T-helper 17 cell (primary cell): ENCODE measurements at places on chromosomes 3 and 15.

GRCh38 chr3:184748219-184749135, 36.6 kb upstream of the MAGEF1 start:
- no peak for DNase-seq

DNA sequence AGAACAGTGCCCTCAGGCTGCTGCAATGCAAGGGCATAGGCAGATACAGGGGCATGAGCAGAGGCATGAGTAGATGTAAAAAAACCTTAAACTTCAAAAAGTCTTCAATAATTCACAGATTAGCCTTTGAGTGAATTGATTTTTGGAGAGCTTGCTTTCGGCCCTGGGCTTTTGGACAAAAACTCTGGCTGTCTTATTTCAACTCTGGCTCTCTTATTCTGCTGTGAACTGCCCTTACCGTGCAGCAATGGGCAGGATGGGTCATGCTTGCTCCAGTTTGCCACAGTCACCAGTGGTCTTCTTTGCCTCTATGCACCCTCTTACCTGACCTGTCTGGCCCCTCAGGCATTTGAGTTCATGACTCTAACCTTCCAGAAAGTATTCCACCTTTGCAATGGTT, 555.7 kb downstream of the MAGI1 start:
- no peak for DNase-seq

DNA sequence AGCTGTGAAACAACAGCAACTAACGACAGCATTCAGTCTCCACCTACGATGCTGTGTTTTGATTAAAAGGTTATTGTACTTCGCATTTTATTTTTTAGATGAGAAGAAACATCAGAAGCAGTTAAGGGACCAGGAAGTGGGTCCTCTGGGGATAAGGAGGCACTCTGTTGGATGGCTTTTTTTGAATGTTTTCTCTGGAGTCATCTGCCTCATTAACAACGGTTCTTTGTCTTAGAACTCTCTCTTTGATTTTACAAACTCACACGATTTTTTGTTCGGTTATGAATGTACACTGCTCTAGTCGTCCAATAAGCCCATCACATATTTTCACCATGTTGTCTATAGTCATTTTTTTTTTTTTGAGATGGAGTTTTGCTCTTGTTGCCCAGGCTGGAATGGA, 36.0 kb upstream of the ARPIN start:
- DNase-seq = no peak

- no peak for DNase-seq
Observed at GRCh38 chr3:155153242-155154186, 73.4 kb downstream of the MME start.

- DNase-seq = no peak
Observed at GRCh38 chr15:59587085-59587826, 24.3 kb upstream of the GCNT3 start.

DNA sequence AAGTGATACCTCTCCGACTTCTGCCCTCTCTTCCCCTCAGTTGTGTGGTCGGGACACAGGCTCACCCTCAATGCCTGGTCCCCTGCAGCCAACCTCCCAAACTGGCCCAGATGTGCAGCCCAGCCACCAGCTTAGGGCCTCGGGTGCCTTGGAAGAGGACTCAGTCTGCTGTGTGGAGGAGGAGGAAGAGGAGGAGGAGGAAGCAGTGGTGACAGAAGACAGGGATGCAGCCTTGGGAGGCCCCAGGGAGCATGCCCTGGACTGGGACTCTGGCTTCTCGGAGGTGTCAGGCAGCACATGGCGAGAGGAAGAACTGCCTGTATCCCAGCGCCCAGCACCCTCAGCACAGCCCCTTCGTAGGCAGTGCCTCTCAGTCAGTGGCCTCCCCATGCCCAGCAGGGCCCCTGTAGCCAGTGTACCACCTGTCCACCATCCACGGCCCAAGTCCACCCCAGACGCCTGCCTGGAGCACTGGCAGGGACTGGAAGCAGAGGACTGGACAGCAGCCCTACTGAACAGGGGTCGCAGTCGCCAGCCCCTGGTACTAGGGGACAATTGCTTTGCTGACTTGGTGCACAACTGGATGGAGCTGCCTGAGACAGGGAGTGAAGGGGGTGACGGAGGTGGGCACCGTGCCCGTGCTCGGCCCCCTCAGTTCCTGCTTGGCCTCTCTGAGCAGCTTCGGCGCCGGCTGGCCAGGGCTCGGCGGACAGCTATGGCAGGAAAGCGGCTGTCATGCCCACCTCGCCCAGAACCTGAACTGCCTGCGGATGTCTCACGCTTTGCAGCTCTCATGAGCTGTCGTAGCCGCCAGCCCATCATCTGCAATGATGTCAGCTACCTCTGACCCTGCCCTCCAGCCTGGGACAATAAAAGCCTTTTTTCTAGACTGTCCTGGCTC, 1.3 kb downstream of the INKA1 start:
- no peak for DNase-seq

- no peak for DNase-seq
Observed at GRCh38 chr15:59436774-59437141, 1.2 kb upstream of the FAM81A start.

GRCh38 chr15:90572893-90573292, 43.2 kb downstream of the CRTC3 start:
- no peak for DNase-seq

- DNase-seq = no peak
Observed at GRCh38 chr3:179166561-179167201, 18.5 kb downstream of the PIK3CA start.

- no peak for DNase-seq
Observed at GRCh38 chr3:183033746-183034145, 53.4 kb upstream of the DCUN1D1 start.

- DNase-seq = no peak
Observed at GRCh38 chr3:111333642-111334041, 208.4 kb upstream of the CD96 start.

GRCh38 chr3:134427400-134428111, 53.3 kb upstream of the AMOTL2 start:
- DNase-seq = no peak

DNA sequence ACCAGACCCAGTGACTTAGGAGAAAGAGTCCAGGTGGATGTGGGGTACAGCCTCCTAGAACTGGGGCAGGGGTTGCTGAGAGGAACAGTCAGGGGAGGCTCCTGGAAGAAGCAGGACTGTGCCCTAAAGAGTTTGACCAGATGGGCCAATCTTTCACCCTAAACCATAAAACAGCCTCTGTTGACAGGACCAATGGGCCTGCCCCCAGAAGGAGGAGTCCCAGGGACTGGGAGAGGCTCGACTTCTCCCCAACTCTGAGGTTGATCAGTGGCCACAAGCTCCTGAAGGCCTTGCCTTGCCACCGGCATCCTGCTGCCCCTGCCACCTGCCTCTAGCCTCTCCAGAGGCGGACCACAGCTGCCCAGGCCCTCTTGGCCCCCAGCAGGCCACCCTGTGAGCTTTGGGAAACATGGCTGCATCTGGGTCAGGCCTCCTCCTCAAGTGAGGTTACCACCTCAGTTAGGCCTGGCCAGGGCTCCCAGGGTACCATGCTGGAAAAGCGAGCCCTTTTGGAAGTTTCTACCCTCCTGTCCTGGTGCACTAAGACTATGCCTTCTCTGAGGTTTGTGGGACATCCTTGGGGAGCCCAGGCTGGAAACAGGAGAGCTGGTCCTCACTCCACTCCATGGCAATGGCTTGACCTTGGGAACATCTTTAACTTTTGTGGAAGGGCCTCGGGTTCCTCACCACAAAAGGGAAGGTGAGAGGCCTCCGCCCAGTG, 2.8 kb downstream of the VIPR1 start:
- no peak for DNase-seq

- no peak for DNase-seq
Observed at GRCh38 chr3:149776170-149776569, 16.2 kb downstream of the ANKUB1 start.

DNA sequence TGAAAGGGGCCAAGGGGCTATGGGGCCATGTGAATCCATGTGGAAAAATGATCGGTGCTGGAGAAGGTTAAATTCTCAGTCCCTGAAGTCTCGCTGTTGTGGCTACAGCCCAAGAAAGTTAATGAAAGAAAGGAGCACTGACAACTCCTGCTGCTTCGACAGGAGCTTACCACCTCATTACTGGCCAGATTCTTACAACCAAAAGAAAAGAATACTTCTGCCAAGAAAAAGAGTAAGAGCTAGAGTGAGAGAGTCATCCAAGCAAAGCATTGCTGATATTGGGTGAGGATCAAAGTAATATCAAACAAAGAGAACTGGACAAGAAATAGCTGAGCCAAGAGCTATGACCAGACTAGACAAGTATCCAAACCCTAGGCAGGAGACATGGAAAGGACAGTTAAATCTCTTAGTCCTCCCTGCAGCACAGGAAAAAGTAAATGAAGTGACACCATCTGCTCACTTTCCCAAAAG, 348.4 kb upstream of the PLSCR5 start:
- DNase-seq = no peak

DNA sequence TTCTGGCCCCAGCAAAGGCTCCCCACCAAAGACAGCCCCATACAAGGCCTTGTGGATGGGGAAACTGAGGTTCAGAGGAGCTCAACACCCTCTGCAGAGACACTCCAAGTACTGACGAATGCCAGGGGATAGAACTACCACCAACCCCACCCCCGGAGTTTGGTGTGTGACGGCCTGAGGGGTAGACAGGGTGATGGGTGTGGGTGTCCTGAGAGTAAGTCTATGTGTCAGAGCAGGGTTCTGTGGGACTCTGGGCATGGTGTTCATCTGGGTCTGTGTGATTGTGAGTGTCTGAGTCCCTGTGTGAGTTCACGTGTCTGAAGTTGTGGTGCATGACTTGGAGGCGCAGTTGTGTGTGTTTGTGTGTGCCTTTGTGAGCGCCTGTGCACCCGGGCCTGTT, 7.4 kb downstream of the PTH1R start:
- DNase-seq = no peak

- DNase-seq = no peak
Observed at GRCh38 chr15:56058986-56059385, 65.6 kb upstream of the NEDD4 start.

DNA sequence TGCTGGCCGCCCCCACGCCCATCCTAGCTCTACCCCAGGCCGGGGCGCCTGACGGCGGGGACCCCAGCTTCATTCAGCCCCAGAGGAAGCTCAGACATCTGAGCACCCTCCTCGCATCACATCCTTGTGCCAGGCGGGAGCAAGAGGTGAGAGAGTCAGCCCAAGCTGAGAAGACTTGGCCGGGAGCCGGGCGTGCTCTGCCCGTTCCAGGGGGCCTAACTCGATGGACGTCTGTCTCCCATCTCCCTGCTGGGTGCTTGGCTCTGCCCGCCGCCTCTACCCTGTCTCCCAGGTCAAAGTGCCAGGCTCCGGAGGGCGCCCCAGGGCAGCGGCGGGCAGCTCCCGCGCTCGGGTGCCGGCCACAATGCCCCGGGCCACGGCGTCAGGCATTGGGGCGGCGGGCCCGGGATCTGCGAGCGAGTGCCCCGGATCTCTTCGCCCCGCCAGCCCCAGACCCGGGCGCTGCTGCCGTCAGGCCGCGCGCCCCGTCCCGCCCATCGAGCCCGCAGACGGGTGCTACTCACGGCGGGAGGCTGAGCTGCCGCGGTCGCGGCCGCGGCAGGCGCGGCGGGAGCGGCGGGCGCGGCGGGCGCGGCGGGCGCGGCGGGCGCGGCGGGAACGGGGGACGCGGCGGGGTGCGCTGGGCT, 388 bp downstream of the DAPK2 start:
- no peak for DNase-seq

DNA sequence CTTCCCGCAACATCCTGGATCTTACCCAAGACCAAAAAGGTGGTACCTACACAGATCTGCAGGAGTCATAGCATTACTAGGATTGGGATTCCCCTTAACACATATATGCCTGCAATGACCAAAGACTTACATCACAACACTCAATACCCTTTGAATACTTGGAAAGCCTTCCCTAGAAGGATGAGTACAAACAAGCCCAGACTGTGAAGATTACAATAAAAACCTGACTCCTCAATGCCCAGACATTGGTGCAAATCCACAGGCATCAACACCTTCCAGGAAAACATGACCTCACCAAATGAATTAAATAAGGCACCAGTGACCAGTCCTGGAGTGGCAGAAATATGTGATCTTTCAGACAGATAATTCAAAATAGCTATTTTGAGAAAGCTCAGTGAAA, 326.8 kb downstream of the TBL1XR1 start:
- no peak for DNase-seq

- DNase-seq = no peak
Observed at GRCh38 chr15:100112636-100113305, 229.0 kb downstream of the ADAMTS17 start.

DNA sequence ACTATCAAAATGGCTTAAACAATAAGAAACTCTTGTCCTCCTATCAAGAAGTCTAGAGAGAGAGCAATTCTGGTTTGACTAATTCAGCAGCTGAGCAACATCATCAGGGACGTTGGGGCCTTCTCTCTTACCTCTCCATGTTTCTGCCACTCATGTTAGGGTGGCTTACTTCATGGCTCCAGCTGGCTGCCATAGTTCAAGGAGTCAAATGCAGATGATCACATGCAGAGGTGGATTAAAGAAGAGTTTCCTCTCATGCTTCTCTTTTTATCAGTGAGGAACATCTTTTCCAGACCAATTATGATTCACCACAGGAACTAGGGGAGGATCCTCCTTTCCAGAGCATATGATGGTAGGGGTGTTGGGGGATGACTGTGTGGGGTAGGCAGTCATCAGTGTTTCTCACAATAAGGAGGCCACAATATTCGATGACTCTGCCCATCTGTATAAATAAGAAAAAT, 45.5 kb downstream of the NEK11 start:
- DNase-seq = no peak

- no peak for DNase-seq
Observed at GRCh38 chr3:117130222-117130621, 420.6 kb downstream of the TUSC7 start.

GRCh38 chr3:46693038-46693891, at the start of gene ALS2CL:
TSS of gene ALS2CL (minus strand) at chr3:46693679. CDS start at chr3:46689440, 4,239 bp downstream.
- DNase-seq = peak; percentile 80

- no peak for DNase-seq
Observed at GRCh38 chr3:14143271-14144225, 18.7 kb downstream of the TMEM43 start.

- no peak for DNase-seq
Observed at GRCh38 chr15:69712991-69713390, 260.4 kb downstream of the RPLP1 start.

GRCh38 chr3:27483117-27484014, 818 bp downstream of the SLC4A7 start:
- DNase-seq = peak; percentile 12

- no peak for DNase-seq
Observed at GRCh38 chr15:71345186-71345585, 229.9 kb downstream of the THSD4 start.

GRCh38 chr15:83651541-83651940, 2.4 kb upstream of the ADAMTSL3 start:
- no peak for DNase-seq

DNA sequence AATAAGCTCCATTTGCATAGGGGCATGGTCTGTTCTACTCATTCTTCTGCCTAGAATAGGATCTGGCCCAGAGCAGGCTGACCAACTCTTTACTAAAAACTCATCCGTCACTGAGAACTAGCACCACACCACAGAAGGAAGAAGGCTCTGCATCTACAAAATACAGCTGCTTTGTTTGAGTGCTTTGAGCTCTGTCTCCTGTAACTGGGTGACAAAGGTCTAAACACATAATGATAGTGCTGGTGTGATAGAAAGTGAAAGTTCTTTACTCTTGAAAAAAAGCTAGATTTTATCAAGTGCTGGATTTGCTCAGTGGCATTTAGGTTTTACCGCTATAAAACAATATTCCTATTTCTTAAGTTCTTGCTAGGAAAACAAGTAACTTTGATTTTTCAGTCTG, 140.7 kb downstream of the FHIT start:
- no peak for DNase-seq

GRCh38 chr3:46677411-46677726, 16.1 kb downstream of the ALS2CL start:
- no peak for DNase-seq
